ENCODE measurements at places on chromosomes 6 and 20.

GRCh38 chr20:51382986-51383821 lies 159.3 kb downstream of the NFATC2 start:
- DNase-seq: no peak

DNA sequence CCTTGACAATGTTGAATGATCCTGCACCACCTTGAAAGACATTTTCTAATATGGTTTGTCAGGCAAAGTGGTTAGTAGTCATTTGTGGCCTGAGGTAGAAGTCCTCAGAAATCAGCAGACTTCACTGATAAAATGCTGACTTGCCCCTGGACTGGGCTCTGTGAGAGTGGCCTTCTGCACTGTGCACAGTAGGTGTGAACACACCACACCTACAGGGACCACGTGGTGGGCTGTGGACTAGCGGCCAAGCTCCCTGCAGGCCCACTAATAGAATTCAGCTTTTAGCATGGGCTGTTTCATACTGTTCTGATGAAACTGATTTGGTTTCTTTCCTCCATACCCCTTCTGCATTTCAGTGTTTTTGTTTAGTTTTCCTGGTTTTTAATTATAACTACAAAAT lies 7.3 kb downstream of the BPHL start:
- no peak for DNase-seq

GRCh38 chr6:10441655-10442009 lies 26.8 kb upstream of the TFAP2A start:
- no peak for DNase-seq

GRCh38 chr6:75758061-75758460 lies 9.0 kb downstream of the MYO6 start:
- no peak for DNase-seq
